ENCODE measurements at places on chromosomes 2 and 18.
A peak's percentile ranks its signal among the peaks of the same experiment; 100 is the strongest.

GRCh38 chr2:58796239-58796910, 555.2 kb upstream of the FANCL start:
- no peak for DNase-seq

DNA sequence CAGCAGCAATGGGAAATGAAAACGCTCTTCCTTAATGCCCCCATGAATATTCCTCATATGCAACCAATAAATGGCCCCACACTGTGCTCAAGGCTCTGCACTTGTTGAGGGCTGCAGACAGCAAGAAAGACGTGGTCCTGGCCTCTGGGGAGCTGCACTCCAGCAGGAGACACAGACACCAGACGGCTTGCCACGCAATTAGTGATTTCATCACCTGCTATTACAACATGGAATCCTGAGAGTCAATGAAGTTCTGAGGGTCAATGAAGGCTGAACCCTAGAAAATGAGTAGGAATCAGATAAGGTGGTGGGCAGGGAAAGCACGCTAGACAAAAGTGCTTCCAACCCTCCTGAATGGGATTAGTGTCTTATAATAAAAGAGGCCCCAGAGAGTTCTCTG, 18.9 kb downstream of the CREG2 start:
- no peak for DNase-seq

- no peak for DNase-seq
Measured at GRCh38 chr18:60987963-60988362, 345.3 kb upstream of the CDH20 start.

- DNase-seq: no peak
Measured at GRCh38 chr18:79864006-79864725, 66.4 kb downstream of the KCNG2 start.

- DNase-seq: no peak
Measured at GRCh38 chr18:51767293-51767692, 569.8 kb upstream of the MEX3C start.

- DNase-seq: no peak
Measured at GRCh38 chr2:112936927-112937232, 25.9 kb downstream of the IL37 start.

GRCh38 chr18:22434973-22435608, 17.4 kb upstream of the CTAGE1 start:
- DNase-seq: peak; percentile 36

- no peak for DNase-seq
Measured at GRCh38 chr2:69132960-69133590, 120.1 kb downstream of the ANTXR1 start.

GRCh38 chr18:26656431-26656943, 108.1 kb upstream of the KCTD1 start:
- DNase-seq: no peak

GRCh38 chr2:181106229-181106628, 125.8 kb downstream of the UBE2E3 start:
- no peak for DNase-seq

DNA sequence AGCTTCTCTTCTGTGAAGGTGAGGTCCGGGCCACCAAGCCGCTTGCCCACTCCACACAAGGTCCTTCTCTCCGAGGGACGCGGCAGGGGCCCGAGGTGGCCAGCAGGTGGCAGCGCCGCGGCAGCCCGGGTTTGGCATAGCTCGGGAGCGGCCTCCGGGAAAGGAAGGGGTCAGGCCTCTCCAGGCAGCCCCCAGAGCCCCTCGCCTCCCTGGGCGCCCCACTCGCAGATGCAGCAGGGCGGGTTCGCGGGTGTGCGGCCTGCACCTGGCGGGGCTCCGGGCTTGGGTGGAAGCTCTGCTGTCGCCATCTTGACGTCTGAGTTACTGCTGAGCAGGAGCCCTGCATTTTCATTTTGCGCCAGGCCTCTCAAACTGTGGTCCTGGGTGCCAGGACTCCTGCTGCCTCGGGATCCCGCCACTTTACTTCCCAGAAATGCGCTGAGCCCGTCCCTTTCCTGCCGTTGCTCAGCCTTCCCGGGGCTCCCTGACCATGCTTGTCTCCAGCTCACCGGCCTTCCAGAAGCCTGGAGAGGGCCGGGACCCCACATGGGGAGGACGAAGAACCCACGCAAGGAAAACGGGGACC, 18.6 kb upstream of the NCL start:
- peak; percentile 89 for DNase-seq

GRCh38 chr2:36655453-36655852, 41.1 kb upstream of the VIT start:
- DNase-seq: no peak

DNA sequence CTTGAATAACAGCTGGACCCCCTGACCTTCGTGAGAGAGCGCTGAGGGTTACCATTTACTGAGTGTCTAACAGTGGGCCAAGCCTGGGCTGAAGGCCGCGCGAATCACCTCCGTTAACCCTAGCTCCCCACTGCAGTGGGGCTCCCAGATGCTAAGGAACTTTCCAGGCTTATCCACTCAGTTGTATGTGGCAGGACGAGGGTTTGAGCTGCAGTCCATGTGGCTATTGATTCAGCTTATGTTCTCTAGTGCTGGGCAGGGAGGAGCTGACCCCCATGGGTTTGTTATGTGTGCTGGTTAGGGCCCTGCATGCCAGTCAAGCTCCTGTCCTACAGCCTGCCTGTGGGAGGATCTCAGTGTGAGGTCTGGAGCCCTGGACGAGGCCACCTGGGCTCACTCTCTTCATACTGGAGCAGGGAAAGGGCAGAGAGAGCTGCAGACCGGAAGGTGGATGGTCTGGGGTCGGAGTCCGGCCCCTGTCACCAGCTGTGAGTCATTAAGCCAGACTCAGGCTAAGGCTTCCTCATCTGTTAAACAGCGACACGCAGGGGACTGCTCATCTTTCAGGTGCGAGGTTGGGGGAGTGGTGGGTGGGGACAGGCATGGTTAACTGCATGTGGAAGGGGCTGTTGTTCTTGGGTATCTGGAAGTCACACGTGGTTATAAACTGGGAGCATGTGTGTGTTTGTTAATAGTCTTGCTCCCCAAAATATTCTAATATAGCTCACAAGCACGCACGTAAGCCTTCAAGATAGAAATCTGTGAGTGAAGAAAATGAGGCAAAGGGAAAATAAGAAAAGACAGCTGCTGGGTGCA, 6.6 kb downstream of the PSD4 start:
- DNase-seq: no peak

GRCh38 chr18:54647176-54647575, 56.1 kb downstream of the DYNAP start:
- peak; percentile 13 for DNase-seq

DNA sequence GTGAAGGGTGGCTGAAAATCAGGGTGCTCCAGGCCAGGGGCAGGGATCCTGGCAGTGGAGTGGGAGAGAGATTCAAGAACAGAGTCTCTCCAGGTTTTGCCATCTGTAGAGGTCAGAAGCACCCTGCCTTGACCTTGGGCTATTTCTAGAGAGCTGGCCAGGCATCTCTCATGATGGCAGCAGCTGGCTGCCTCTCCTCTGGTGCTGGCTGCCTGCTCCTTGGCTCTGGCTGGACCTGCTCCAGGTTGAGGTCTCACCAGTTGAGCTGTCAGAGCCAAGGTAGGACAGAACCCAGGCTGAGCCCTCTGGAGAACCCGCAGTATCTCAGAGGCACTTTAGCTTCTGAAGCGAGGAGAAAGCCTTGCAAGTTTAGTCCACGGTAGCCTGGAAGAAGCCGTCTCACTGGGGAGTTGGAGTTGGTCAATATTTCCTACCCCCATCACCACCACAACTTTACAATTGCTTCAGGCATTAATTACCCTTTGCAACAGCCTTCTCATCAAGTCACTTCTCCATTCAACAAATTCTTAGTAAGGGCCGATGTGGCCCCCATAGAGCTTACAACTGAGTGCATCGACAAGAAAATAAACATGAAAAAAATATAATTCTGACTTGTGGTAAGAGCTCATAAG, 25.6 kb downstream of the GNLY start:
- no peak for DNase-seq

GRCh38 chr18:43435851-43436250, 158.6 kb upstream of the SYT4 start:
- no peak for DNase-seq

DNA sequence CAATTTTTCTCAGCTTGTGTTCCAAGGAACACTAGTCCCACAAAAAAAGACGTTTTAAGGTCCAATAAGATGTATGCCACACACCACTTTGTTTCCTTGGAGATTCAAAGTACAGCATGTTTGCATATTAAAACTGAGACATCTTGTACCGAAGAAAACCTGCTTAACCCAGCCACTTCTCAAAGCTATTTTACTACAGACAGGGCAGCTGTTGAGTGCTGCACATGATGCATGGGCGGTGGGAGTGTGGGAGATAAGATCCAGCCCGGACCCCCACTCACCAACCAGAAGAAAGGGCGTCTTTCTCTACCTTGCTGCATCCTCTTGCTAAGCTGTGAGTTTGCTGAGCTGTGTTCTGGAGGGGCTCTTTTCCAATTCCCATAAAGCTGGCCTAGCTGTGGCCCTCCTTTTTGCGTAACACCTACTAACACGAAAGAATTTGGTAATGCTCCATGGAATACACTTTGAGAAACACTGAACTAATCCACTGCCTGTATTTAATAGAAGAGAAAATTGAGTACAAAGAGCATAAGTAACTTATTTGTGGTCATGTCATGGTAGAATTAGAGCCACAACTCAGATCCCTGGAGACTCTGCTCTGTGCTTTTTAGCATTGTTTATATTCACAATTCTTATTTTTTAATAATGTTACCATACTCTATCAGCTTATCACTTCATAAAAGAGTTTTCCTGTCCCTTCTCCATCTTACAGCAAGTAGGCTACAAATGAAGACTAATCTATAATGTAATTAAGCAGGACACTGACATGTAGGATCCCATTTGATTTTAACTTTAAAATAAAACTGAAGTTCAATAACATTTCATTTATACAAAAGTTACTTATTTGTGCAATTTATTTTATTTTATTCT, 90.0 kb downstream of the PLEKHM3 start:
- no peak for DNase-seq

DNA sequence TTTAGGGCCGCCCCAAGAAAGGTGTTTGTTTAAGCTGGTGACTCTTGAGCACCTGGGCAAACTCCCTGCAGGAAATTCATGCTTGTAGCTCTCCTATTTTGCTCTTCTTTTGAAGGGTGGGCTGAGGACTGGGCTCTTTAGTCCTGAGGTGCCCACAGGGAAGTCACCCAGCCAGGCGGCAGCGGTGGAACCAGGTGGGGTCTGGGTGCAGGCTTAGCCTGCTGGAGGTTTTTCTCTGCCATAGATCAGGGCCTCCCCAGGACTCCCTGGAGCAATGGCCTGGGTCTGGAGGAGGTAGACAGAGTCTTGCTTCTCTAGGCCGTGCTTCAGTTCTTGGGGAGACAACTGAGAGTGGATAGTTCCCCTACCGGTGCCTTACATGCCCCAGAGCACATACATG, 99.9 kb downstream of the CLIP4 start:
- DNase-seq: no peak

GRCh38 chr2:180621941-180622918, 358.2 kb upstream of the UBE2E3 start:
- DNase-seq: no peak

GRCh38 chr2:26521054-26521912, 43.4 kb upstream of the OTOF start:
- DNase-seq: peak; percentile 45

DNA sequence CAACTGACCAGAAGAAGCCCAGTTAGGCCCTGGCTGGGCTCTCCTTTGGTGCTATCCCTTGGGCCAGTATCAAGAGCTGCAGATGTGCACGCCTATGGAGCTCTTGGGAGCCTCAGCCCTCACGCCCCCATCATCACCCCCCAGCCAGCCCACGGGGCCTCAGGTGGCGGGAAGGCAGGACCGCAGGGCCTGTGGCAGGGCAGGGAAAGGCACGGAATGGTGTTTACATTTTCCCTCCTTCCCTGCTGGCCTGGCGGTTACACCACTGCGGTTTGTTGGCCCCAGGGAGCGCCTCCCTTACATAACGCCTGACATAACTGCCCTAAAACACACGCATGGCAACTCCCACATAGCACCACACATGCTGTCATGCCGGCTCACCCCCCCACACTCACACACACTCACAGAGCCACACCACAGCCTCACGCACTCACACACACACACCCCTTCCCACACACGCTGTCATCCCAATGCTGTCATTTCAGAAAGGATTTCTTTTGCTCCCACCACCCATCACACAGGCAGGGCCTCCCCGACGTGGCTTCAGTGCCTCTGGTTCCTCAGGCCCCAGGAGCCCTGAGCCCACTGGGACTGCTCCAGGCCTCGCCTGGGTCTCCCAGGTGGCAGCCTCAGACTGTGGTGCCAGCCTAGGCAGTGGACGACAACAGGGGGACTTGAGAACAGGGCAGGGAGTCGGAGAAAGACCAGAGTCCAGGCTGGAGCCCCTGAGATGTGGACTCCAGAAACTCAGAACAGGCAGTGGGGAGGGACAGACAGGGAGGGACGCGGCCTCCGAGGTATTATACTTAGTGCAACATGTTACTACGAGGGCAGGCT, 15.7 kb downstream of the ZFP36L2 start:
- peak; percentile 43 for DNase-seq

DNA sequence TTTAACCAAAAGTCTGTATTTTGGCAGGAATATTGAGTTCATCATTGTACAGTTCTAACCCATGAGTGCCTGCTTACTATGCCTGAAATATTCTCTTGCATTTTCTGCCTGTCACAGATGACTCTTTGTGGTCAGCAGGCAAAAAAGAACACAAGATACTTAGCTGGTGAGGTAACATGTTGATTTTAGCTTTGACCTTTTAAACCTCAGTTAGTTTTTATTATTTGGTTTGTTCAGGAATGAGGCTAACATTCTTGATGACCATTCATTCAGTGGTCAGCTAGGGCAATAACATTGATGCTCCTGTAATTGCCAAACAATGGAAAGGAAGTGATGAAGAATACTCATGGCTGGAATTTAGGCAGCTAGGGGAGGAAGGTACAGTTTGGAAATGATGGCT, 491.2 kb downstream of the PIK3C3 start:
- DNase-seq: peak; percentile 21

- no peak for DNase-seq
Measured at GRCh38 chr2:229088966-229089700, 182.0 kb downstream of the PID1 start.

GRCh38 chr2:9699139-9700108, 68.6 kb upstream of the YWHAQ start:
- DNase-seq: peak; percentile 74

- peak; percentile 18 for DNase-seq
Measured at GRCh38 chr2:160869411-160869810, 290.8 kb upstream of the TANK start.

GRCh38 chr2:143397884-143398614, 268.8 kb downstream of the ARHGAP15 start:
- peak; percentile 18 for DNase-seq

DNA sequence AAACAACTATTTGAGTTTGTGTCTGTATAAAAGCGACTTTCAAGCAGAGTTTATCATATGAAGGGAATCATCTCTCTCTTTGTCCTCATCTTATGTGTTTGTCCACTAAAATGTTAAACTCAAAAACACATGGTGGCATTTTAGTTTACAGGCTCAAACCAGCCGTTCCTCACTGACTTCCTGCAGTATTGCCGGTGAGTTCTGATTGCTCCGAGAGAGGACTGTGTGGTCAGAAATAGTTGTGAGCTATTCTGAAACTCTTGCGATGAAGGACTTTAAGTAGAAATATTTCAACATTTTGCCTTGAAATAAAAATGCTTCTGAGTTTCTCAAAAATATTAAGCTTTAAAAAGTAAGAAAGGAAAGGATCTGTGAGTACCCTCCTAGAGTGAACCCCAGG, 163.2 kb upstream of the CAVIN2 start:
- DNase-seq: no peak

- DNase-seq: no peak
Measured at GRCh38 chr2:15224641-15225040, 336.5 kb downstream of the NBAS start.

- DNase-seq: no peak
Measured at GRCh38 chr18:11661430-11661829, 27.6 kb upstream of the GNAL start.

- no peak for DNase-seq
Measured at GRCh38 chr2:142472382-142472781, 341.6 kb upstream of the LRP1B start.

- DNase-seq: peak; percentile 68
Measured at GRCh38 chr2:215828528-215829184, 184.7 kb downstream of the MREG start.

Measured in urothelium cell line (cell line).